ENCODE measurements at places on chromosomes 3 and 15.

- DNase-seq: no peak
Observed at GRCh38 chr3:141250342-141250741, 18.7 kb downstream of the PXYLP1 start.

DNA sequence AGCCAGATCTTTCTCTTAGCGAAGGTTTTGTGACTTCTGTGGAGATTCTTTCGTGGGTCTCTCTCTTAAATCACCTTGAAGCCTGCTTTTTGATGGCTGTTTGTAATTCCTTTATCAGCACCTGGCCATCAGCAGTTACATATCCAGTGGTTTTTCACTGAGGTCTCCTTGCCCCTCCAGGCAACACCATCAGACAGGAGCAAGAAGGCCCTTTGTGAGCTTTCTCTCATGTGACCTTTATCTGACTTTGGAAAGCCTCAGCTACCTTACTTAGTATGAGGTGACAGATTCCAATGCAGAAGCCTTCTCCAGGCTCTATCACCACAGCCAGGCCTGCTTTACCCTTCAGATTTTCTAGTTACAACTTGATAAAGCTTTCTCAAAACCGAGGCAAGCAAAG is 30.0 kb upstream of the P3H2 start:
- no peak for DNase-seq

DNA sequence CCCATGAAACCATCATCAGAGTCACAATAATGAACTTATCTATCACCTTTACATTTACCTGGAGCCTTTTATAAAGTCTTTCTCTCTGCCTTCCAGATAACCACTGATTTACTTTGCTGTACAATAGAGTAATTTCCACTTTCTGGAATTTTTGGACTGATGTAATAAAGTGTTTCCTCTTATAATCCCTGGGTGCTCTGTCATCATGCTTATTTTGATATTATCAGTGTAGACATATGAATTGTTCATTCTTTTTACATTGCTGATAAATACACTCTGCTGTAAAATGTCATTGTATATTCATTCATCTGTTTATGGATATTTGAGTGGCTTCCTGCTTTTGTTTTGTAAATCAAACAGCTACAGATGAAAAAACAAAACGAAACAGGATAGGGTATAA is 27.0 kb upstream of the IREB2 start:
- DNase-seq: no peak

GRCh38 chr15:90871139-90871715 is 2.8 kb downstream of the FURIN start:
- no peak for DNase-seq

GRCh38 chr3:36765104-36765503 is 751 bp upstream of the DCLK3 start:
- DNase-seq: no peak
